ENCODE measurements at places on chromosomes 3 and 15.

GRCh38 chr3:39750712-39751111 is 58.7 kb upstream of the MYRIP start:
- DNase-seq = no peak

DNA sequence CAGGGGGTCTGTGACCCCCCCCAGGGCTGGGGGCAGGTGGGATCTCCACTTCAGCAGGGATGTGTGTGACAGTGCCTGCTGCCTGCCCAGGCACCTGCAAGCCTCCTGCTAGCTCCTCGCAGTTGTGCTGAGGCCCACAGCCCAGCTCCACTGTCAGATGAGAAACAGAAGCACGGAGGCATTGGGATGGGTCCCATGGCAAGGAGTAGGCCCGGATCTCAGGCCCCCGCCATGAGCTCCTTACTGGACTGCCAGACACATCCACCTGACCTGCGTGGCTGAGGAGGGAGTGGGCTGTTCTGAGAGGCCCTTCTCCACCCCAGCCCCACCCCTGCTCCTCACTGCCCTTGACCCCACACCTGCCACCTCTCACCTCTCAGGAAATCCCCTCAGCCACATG is 18.2 kb upstream of the SKOR1 start:
- no peak for DNase-seq

GRCh38 chr3:181987736-181988135 is 276.0 kb downstream of the SOX2 start:
- DNase-seq = no peak

DNA sequence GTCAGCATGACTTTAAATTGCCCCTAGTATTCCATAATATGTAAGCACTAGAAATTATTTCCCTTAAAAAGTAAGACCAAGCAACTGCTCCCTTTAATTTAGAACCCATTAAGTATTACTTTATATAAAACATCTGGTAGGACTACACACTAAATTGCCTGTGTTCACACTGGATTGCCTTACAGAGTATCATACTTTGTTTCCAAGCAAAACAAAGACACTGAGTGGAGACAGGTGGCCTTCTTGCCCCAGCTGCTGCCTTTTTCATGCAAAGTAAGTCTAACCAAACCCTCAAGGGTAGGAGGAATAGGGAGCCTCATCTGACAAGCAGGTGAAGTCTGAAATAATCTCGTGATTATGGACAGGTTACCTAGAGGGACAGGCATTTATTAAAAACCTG is 87.3 kb downstream of the PEX5L start:
- no peak for DNase-seq

GRCh38 chr3:49609314-49609713 is 55.0 kb downstream of the BSN start:
- DNase-seq = no peak

GRCh38 chr15:35932531-35932930 is 386.6 kb upstream of the DPH6 start:
- DNase-seq = no peak
